ENCODE measurements at places on chromosomes 2 and 18. TPM values are rescaled to one million over a fixed set of nuclear protein-coding genes. Genes with fewer than 3 reads are reported as not detected.

The CGREF1 gene
- total RNA-seq, result 6.2 TPM

The TLK1 gene
- 27.0 TPM for total RNA-seq

The RGPD6 gene
- 51.2 TPM for total RNA-seq

The MFSD2B gene
- under 0.01 TPM for total RNA-seq

The BMP10 gene
- total RNA-seq, result not detected

The SNTG2 gene
- total RNA-seq, result 0.11 TPM

The CD28 gene
- not detected for total RNA-seq
